ENCODE measurements at places on chromosomes 2 and 18.
A peak's percentile ranks its signal among the peaks of the same experiment; 100 is the strongest.

DNA sequence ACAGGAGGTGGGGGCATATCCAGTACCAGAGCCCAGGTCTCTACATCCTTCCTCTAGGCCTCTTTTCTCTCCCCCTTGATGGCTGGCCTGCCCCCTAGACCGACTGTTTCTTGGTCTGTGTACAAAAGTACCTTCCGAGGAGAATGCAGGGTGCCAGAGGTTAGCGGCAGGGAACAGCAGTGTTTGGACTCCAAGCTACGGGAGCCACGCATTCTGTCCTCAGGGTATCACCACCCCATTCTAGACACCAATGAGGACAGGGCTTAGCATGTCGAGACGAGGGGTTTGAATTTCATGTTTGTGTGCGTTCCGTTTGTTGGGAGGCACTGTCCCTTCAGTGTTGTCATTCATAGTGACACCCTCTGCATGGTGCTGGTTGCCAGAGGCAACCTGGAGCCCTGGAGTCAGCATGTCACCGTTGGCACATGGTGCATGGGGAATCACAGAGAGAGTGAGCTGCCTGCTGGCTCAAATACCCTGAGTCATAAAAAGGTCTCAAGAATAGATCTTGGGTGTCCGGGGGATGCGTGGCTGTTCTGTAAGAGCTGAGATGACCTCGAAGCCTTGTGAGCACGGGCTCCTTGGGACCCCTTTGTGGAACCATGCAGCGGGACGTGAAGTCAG, 57.2 kb upstream of the LDLRAD4 start:
- DNase-seq: no peak

DNA sequence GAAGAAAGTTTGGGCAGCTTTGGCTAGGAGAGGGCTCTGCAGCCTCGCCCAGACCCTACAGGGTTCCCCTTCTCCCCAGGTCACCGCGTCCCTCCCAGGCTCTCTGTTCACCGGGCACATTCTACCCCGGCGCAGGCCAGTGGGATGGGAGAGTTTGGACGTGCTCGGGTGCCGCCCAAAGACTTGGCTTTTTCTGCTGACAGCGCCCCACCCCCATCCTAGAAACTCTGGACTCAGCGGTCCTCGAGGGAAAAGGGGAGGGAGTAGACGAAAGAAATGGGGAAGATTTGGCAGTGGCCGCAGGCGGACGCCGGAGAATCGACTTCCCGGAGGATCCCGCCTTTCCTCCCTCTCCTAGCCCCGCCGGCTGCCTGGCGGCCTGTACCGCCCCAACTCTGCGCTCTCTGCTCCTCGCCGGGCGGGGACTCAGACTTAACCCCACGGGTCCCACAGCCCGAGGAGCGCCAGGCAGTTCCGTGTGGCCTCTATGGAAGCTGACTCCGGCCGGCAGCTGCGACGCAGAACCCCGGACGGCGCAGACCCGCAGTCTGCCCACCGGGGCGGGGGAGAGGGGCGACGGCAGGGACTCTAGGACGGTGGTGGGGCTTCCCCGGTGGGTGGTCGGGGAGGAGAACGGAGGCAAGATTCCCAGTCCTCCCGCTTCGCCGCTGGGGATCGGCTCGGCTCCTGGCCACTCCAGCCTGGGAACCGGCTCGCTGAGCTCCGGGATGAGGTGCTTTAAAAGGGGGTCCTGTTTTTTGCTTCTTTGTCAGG, 863 bp upstream of the SIX2 start:
- DNase-seq: peak; percentile 11

GRCh38 chr18:44133483-44133882, 547.2 kb upstream of the SETBP1 start:
- DNase-seq: no peak

DNA sequence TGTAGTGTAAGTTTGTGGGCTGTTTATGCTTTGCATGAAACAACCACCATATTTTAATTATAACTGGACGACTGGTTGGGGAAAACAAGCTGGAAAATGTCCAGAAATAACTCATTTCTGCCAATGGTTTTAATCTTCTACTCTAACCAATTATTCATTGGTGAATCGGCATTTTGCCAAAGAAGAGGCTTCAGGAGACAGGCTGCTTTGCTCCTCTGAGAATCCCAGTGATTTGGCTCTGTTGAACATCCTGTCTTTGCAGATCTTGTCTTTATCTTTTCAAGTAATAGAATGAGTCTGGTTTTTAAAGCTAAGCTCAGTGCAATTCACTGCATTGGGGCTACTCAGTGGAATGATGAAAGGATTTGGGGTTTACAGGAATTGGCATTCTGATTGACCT, 109.6 kb downstream of the APOB start:
- no peak for DNase-seq

DNA sequence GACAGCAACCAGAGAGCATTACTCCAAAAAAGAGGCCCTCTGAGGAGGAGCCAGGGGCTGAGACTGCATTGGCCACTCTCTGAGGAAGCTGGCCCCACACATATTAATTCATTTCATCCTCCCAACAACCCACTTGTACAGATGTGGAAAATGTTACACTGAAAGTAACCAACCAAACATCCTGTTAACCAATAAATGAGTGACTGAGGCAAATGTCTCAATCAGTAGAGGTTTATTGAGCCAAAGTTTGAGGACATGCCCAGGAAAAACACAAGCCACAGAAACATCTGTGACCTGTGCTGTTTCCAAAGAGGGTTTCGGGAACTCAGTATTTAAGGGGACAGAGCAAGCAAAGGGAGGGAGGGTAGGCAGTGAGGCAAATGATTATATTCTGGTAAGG, 53.0 kb downstream of the SKA1 start:
- no peak for DNase-seq

All from kidney tubule cell (primary cell).